ENCODE measurements at places on chromosomes 1 and 21.

- DNase-seq: no peak
These were observed 21.7 kb upstream of the FAAH start for GRCh38 chr1:46372431-46372830.

- no peak for DNase-seq
These were observed 13.8 kb downstream of the SNX7 start for GRCh38 chr1:98675282-98675681.

DNA sequence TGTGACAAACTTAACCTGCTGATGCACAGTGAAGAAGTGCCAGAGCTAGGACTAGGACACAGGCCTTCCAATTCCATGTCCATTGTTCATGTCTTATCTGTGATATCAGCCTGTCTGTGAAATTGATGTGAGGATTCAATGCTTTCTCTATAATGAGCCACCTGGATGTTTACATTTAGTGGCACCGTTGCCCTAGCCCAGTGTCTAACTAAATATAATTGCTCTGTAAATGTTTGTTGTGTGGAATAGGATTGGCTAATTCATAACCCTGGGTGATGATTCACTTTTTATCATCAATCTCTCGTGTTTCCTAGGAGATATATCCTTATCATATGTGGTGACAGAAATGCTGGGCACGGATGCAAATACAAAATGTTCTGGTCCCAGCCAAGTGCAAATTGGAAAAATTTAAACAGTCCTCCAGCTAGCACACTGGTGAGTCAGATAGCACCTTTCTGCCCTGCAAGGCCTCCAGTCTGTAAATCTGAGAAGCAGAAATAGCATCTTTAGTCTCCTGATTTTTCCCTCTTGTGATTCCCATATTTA lies 46.9 kb upstream of the GNG12 start:
- DNase-seq: no peak

DNA sequence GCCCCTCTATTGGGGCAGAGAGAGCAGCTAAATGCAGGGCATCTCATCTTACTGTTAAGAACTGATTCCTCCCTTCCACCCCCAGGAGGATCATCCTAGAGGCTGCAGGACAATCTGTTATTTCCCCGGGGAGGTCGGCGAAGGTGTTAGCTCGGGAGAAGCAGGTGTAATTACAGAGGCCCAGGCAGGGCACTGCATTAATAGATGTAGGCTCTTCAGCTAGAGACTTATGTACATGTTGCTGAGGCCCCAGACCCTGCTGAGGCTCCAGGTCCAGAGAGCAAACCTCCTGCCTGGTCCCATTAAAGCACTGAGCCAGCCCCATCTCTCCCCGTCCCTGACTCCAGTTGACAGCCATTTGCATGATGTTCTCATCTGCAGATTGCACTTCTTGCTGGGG lies 320.3 kb upstream of the VAMP3 start:
- DNase-seq: no peak

GRCh38 chr21:17931080-17931479 lies 111.9 kb upstream of the C21orf91 start:
- DNase-seq: no peak

GRCh38 chr1:210024996-210025395 lies 87.0 kb downstream of the SYT14 start:
- DNase-seq: no peak

- no peak for DNase-seq
These were observed 356.8 kb downstream of the LMO4 start for GRCh38 chr1:87685311-87686135.

GRCh38 chr1:190101756-190102155 lies 375.9 kb downstream of the BRINP3 start:
- DNase-seq: no peak

DNA sequence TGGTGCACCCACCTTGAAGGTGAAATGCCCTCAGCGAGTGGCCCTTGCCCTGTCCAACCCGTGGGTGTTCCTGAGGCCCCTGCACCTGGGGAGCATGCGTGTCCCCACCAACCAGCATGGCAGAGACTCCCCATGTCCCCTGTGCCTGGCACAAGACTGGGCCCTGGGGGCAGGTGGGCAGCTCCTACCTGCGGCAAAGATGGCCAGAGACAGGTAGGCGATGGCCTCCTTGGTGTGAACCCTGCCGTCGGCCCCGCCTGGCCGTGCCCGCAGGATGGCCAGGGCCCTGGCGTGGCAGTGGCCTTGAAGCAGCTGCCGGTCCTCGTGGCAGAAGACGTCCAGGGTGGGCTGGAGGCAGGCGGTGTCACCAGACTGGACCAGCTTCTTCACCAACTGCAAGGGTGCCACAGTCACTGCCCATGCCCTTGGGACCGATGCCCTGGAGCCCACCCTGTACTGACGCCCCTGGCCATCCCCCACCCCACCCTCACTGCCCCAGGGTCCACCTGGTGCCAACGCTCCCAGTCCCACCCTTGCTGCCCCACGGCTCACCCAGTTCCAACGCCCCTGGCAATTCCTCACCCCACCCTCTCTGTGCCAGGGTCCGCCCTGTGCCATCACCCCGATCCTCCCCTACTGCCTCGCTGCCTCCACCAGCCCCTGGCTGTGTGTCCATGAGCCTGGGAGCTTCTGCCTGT lies 15.7 kb downstream of the TTC34 start:
- no peak for DNase-seq

GRCh38 chr1:83511146-83511726 lies 487.7 kb downstream of the TTLL7 start:
- DNase-seq: no peak

DNA sequence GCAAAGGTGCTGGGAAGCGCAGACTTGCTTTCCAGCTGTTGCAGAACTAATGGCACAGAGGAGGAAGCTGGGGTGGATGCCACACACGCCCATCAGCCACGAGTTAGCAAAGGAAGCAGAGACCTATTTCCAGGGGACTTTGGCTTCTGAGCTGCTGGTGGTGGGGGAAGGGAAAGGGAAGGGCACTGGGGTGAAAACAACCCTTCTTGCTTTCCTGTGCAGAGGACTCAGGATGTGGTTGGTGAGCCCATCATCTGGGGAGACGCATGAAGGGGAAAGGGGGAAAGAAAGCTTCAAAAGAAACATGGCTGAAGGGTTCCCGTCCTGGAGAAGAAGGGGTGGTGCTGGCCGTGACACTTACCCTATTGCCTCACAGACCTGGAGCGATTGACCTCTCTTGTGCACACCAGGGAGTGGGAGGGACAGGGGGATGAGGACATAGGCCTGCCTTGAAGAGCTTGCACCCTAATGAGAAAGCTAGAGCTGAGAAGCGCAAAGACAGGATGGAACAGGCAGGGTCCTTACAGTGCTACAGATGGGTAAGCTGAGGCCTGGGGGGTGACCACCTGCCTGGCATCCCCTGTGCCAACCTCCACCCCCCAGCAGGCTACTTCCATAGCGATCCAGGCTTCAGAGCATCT lies 140.8 kb upstream of the RAB4A start:
- DNase-seq: no peak

- no peak for DNase-seq
These were observed 36.3 kb upstream of the RWDD3 start for GRCh38 chr1:95197616-95198252.

DNA sequence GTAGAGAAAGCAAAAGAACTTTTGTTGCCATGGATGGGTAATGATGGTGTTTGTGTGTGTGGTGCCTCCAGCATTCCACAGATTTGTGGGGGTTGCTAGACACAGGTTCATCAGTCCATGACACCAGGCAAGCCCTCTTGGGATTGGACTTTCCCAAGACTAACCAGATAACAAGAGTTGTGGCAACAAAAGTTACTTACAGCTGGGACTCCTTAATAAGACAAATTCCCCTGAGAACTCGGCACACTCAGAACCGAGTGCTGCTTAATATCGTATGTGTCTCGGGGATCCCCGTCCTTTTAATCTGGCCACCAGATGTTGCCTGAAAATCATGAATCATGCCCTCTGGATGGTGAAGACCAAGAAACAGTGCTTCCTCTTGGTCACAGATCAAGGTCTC lies 193.3 kb downstream of the AJAP1 start:
- DNase-seq: no peak

GRCh38 chr1:220217383-220217988 lies 54.8 kb downstream of the RAB3GAP2 start:
- DNase-seq: no peak

DNA sequence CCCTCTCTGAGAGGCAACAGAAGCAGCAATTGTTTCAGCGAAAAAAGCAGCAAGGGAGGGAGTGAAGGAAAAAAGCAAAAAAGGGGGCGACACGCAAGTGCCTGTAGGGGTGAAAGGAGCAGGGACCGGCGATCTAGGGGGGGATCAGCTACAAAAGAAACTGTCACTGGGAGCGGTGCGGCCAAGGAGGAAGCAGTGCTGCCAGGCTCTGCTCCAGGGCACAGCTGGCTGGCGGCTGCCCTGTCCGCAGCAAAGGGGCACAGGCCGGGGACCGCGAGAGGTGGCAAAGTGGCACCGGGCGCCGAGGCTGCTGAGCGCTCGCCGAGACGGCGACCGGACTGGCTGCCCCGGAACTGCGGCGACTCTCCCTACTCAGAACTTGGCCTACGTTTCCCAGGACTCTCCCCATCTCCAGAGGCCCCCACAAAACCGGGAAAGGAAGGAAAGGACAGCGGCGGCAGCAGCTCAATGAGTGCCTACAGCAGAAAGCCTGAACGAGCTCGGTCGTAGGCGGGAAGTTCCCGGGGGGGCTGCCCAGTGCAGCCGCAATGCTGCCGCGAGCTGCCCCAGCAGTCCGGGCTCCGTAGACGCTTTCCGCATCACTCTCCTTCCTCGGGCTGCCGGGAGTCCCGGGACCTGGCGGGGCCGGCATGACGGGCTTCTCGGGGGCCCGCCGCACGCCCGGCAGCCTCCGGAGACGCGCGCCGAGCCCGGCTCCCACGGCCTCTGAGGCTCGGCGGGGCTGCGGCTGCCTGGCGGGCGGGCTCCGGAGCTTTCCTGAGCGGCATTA lies 1.0 kb upstream of the CDKN2C start:
- DNase-seq: no peak

- no peak for DNase-seq
These were observed 46.0 kb upstream of the FOXO6 start for GRCh38 chr1:41315146-41315822.

DNA sequence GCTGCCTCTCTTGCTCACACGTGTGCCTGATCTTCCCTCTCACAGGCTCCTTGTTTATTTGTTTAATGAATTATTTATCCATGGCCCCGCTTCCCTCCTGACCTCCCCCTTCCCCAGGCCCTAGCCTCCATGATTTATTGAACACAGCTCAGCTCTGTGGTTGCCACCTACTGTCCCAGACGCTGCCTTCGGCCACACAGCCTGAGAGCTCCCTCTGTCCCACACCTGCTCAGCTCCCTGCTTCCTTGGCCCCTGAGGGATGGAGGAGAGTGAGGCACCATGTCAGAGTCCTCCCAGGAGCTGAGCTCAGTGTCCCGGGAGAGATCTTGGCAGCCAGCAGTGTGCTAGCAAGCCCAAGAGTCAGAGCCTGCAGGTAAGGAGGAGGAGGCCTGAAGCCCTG lies 3.1 kb upstream of the EFNA3 start:
- no peak for DNase-seq

DNA sequence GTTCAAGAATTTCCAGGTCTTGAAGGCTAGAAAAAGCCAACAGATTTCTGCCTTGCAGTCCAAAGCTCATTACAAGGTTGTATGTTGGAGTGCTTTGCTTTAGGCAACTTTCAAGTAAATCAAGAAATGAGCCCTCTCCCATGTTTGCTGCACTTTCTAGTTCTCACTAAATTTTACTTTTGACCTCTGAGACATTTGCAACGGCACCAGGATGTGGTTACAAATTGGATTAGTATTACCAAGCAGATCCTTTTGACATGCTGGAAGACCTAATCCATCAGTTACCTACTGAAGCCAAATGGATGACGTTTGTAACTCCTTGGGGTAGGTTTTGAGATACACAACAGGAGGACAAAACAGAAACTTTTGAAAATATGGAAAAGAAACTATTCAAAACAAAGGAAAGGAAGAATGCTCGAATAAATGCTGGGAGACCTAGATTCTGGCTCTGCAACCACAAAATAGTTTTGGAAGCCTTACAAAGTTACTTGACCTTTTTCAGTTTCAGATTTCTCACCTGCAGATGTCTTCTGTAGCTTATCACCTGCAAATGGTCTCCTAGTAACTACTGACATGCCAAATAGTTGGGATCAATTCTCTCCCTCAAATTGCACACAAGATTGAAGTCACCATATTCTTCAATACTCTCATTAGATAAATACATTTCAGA lies 251.7 kb upstream of the ADGRL2 start:
- no peak for DNase-seq

DNA sequence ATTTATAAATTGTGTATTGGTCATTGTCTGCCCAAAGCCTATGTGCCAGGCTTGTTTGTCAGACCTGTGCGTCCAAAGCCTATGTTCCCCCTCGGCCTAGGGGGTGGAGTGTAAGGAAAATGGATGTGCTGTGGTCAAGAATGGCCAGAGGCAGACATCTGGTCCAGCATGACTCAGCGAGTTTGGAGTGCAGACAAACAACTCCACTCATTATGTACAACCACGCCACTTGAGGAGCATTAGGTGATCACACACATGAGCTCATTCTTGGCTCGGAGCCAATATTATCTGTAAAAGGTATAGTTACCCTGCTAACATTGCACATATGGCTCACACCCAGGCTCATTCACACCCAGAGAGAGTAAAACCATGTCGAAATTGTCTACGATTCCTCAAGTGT lies 1047.6 kb upstream of the ADGRL4 start:
- DNase-seq: no peak

DNA sequence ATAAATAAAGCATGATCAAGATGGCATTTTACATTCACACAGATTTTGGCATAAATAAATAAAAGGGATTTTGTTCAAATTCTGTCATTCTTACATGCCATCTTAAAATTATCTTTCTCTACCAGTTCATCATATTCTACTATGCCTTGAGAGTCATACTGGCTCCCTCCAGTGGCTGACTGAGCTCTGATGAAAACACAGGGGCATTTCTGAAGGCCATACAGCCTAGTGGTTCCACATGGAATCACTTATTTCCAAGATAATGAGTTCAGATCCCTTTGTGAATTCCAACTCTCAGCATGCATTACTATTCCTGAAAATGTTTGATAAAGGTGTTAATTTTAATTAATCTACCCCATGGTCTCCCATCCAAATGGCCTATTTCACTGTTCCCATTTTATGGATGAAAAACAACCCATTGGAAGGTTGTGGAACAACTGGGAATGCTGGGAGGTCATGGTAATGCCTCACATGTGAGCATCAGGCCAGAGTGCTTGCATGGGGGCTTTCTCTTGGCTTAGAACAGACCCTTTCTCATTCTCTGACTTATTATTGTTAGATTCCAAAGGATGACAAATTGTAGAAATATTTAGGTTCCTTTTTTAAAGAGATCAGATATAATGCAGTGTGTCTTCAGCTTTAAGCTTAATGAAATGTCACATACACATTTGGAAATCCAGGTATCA lies 622.4 kb upstream of the PKN2 start:
- DNase-seq: no peak

Data from activated CD4-positive, alpha-beta T cell treated with anti-CD3 and anti-CD28 coated beads for 24 hours (primary cell).